Stimulated activated CD4-positive, alpha-beta T cell treated with anti-CD3 and anti-CD28 coated beads, Interleukin-1b, Interleukin-23, amount 100 ng/mL, for 4 hours (primary cell): ENCODE measurements at places on chromosomes 2 and 18.

DNA sequence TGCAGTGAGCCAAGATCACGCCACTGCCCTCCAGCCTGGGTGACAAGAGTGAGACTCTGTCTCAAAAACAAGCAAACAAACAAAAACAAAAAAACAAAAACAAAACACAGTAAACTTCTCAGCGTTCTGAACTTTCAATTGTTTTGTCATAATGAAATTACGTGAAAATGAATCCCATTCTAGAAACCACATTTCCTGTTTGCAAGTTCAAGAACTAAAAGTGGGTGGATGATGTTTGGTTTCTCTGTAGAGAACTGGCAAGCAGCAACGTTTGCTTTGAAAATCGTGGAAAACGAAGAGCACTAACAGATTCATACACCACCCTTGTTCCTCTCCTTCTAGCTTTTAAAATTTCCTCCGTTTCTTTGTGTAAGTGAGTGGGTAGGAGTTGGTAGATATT lies 226.1 kb upstream of the LYPD1 start:
- DNase-seq: no peak

- no peak for DNase-seq
Observed at GRCh38 chr2:204114295-204115136, 178.0 kb downstream of the ICOS start.

GRCh38 chr18:2994603-2995432 lies 18.1 kb downstream of the LPIN2 start:
- peak; percentile 48 for DNase-seq

DNA sequence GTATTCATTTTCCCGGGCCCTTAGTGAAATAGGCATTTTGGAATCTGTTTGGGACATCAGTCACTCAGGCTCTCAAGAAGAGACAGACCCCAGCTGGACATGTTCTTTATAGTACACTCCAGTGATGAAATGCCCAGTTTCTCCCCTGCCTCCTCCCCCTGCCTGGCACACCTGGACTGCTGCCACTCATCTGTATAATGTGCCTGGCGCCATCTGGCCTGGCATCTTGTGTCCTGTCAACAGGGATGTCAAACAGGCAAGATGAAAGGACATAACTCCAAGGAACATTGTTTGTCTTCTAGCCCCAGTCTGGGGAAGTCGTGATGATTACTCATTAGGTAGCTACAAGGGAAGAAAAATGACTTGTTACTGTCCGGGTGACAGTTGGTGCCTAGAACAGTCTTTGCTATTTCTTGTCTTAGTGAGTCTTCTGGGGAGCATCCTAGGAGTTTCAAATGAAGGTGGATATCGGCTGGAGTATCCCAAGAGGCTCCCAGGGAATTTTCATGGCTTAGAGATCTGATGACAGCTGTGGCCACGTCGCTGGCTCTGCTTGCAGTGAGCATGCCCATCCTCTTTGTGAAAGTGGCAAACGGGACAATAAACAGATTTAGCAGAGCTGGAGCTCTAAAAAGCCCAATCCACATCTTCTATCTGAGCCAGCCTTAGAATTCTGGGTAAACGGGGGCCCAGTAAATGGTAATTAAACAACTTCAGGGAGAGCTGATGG lies 153.6 kb downstream of the ALK start:
- no peak for DNase-seq

DNA sequence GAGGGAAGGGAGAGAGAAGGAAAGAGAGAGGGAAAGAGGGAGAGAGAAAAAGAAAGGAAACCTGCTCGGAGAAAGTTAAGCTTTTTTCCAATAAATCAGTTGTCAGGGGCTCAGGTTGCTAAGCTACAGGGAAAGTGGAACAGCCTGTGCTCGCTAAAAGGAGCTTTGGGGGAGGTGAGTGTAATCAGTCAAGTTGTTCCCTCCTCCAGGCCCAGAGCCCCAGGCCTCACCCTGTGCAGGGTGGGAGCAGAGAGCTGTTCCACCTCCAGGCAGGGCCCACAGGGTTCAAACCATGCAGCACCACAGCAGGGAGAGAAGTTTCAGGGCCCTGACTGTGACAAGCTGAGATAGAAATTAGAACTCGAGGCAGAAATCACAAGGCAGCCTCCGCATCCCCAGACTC lies 56.4 kb upstream of the PPP1CB start:
- no peak for DNase-seq

- peak; percentile 29 for DNase-seq
Observed at GRCh38 chr2:218284106-218284811, 8.0 kb downstream of the TMBIM1 start.

DNA sequence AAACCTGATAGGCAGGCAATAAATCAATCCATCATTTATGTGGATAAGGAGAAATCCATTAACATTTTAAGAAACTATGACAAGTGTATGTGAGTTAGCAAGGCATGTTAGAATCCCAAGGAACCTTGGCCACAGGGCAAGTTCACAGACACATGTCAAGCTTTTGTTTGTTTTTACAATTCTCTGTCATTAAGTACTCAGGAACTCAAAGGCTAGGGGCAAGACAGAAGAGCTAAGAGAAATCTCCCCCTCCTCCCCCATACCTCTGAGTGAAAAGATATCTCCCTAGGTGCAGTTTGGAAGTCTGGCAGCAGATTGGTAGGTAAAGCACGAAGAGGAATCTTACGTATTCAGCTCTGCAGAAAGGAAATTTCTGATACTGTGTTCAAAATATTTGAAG lies 348.1 kb downstream of the IRS1 start:
- DNase-seq: no peak

GRCh38 chr2:7510353-7510752 lies 593.1 kb downstream of the RNF144A start:
- no peak for DNase-seq

DNA sequence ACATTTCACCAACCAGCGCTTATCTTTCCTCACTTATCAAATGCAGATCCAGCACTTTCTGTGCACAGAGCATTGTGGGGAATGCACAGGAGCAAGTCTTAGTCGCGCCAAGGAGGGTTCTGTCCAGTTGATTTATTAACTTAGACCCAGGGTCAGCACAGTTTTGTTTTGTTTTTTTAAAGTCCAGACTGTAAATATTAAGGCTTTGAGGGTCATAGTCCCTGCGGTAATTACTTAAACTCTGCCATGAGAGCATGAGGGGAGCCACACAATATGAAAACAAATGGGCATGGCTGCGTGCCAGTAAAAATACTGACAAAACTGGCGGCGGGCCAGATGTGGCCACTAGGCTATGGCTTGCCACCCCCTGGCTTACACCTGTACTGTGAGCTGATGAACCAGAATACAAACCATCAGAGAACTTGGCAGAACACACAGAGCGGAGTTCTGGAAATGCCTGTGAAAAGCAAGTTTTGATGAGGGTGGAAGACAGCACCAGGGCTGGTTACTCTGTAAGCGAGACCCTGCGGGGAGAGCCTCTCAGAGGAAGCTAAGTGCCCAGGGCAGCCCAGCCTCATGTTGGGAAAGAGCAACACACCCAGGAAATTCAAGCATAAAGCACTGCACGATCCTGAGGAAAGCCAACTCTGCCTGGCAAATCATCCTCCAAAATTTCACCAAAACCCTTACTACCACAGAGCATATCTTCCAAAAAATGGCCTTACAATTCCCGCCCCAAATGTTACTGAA lies 43.6 kb downstream of the L3MBTL4 start:
- no peak for DNase-seq

DNA sequence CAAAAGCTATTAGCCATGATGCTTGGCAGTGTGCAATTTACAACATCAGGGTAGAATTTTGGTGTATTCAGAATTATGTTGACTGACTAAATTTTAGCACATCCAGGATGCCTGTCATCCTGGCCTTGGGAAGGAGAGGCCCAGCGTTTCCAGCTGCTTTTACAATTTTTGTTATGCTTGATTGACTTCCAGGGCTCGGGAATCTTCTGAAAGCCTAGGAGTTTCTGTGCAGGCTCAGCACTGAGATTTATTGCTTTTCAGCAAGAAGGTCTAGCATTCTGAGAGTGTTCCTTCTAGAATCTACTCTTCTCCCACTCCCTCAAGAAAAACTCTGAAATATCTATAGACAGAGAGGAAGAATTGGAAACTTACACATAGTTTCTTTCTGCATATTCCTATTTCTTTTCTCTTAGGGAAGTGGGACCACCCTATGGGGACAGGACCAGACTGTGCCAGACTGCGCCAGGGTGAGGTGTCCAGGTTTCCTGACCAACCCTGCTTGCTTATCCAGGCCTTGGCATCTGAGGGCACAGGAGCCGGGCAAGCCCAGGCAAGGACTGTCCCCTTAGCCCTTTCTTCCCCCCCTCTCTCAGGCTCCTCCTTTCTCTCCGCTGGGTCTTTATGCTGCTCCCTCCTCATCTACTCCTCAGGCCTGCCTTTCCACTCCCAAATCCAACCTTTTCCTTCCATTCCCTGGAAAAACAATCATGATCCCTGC lies 26.9 kb downstream of the MAIP1 start:
- no peak for DNase-seq

DNA sequence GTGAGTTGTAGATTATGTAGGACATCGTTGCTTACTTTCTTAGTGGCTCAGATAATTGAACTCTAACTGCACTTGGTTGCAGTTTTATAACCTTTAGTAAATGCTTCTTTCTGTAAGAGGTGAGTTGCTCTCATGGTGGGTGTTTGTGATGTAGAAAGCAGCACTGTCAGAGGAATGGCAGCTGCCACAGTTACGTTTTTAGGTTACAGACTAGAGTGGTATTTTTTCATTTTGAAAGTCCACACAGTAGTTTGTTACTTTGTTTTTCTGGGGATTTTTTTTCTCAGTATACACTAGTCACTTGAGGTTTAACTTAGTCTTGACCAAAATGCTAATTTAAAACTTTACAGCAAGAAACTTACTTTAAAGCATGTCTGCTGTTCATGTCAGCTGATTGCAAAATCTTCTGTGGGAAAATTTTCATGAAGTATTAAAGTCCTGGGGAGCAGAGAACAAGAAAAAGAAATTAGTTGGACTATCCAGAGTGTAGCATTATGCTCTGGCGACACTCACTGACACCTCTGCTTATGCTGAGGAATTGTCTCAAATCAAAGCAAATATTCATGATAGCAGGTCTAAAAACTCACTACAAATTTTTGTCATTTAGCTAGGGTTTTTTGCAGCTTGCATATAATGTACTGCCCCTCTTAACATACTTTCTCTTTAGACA lies 14.8 kb downstream of the AFTPH start:
- no peak for DNase-seq

- no peak for DNase-seq
Observed at GRCh38 chr18:7896805-7897518, 329.8 kb downstream of the PTPRM start.

DNA sequence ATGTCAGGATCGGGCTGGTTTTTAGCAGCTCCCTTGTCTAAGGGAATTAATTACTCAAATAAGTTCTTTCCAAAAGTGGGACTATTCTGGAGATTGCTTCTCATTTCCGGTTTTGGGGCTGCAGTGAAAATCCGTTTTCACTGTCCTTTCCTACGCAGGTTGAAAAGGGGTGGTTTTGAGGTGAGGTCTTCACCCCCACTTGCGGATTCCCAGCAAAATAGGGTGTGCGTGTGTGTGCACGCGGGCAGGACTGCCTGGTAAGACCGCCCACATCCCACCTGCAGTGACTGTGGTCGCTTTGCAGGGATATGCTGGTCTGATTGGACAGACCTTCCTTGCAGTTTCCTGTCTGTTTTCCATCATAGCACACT lies 472 bp upstream of the PLEKHM3 start:
- peak; percentile 2 for DNase-seq

DNA sequence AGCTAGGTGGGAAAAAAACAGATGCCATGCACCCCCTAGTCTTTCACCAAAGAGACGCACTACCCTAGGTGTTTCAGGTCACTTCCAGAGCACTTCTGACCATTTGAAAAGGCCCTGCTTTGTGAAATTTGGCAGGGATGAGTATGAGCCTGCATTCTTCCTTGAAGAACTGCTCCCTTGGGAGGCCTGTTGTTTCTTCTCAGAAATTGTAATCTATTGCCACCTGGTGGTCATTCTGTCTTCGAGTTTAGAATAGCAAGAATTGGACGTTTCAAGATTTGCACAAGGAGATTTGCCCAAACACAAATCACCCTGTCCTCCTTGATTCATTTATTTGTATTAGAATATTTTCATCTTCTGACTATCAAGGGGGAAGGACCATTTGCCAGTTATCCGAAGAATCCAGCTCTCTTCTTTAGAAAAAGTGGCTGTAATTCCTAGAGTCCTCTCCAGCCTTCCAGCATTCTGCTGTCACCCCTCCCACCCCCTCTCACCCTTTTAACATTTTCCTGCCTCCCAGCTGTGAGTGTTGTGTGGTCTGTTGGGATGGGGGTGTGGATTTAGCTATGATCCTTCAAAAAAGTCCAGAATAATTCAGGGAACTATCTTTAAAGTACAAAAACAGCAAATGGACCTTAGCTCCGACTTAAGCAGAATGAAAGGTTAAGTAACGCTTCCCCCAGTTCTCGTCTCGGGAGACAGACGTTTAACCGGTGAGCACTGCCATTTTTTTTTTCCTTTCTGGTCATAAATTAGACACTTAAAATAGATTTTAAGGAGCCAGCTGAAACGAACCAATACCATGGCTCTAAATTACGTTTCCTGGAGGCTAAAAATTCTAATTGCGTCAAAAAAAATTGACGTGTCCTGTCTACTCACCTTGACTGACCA lies 3.7 kb upstream of the GAD1 start:
- no peak for DNase-seq

DNA sequence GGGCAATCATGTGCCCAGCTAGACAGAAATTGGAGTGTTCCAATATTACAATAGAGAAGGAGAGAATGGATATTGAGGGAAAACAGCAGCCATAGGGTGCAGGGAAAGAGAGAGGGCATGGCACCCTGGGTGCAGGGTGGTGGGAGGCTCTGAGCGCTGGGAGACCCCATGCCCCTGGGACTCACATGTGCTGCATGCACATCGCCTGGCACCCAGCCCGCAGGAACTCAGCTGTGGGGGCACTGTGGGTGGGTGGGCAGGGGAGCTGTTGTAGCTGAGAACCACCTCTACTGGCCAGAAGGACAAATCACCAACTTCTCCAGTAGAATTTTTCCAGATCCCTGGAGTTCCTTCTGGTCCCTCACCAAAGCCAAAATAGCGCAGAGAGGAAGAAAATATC lies 7.2 kb upstream of the NEURL3 start:
- DNase-seq: no peak

GRCh38 chr2:200703127-200703925 lies 108.4 kb upstream of the BZW1 start:
- no peak for DNase-seq

GRCh38 chr2:70425682-70426301 lies 123.9 kb upstream of the FAM136A start:
- no peak for DNase-seq

DNA sequence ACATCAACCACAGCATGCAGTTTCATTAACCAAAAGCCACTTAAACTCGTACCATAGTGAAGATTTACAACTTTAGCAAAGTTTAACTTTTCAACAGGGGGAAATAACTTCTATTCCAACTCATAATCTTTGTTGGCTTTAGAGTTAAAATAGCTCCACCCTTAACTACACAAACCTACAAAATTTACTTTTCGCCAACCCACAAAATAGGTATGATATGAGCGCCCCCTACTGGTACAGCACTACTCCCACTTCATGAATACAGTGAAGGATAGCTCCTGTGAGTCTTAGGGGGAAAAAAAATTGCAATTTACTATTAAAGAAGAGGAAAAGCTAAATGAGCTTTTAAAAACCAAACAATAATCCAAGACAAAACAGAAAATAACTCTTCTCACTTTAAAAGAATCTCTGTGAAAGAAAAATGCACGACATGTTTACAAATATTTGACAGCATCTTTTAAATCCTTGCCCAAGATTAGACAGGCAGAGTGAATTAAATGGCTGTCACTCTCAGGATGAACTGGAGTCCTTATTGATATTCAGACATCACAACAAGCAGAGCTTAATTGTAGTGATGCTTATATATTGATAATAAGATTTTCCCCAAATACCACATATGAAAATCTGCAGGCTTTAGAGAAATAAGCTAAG lies 32.2 kb downstream of the TMEFF2 start:
- DNase-seq: peak; percentile 25
